ENCODE measurements at places on chromosomes 3 and 15. TPM values are rescaled to one million over a fixed set of nuclear protein-coding genes. Genes with fewer than 3 reads are reported as not detected.

DNA sequence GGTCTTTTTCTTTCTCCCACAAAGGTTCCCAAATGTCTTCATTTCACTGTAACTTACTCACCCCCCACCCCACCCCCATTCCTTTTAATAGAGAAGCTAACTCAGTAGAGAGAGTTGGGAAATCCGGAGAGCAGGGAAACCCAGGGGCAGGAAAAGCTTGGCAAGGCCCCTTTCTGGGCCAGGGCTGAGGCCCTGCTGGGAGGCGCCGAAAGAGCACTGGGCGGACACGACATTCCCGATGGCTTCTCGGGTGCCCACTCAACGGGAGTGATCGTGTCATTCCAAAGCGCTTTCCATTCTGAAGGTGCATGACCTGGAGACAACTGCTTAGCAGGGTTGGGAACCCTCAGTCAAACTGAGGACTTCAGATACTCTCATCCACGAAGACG lies 1.6 kb upstream of the DALRD3 start:
- no peak for DNase-seq

- no peak for DNase-seq
Observed at GRCh38 chr3:126682009-126682408, 22.0 kb upstream of the CHCHD6 start.

DNA sequence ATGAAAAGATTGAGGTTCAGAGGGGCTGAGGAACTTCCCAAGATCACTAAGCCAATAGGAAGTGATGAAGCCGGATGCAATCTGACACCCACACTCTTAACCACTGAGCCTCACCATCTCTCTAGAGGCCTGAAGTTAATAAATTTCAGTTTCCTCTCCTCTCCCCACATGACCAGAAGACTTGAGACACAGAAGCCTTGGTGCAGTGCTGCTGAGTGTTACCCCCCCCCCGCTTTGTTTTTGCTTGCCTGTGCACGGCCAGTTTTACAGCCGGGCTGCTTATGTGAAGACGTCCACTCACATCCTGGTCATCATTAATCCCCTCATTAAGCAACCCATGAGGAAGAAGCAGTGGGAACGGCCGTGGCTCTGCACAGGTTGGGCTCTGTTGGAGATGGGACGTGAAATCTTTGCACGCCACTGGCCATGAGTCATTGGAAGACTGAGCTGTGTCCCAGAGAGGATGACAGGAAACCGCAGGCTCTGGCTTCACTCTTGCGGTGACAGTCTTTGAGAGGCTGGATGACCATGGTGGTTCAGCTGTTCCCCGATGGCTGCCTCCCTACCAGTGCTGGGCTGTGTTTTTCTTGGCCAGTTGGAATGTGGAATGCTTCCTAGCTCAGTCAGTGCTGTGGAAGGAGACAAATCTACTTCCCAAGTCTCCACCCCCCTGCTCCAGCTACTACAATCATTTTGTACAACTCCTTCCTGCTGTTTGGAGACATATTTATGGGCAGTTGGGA lies 232.6 kb upstream of the LRTM1 start:
- no peak for DNase-seq

GRCh38 chr15:62883938-62884479 lies 158.5 kb upstream of the TPM1 start:
- no peak for DNase-seq

Gene SLMAP
- 26.1 TPM for total RNA-seq

Gene DNASE1L3
- 1.3 TPM for total RNA-seq

All from SK-MEL-5 (cell line).